CD4-positive, alpha-beta T cell treated with Interleukin-12 subunit alpha and Interleukin-12 subunit beta, for 1 hour (primary cell): ENCODE measurements at places on chromosomes 2 and 18.

- DNase-seq, result no peak
Observed at GRCh38 chr18:24300703-24301102, 96.9 kb downstream of the OSBPL1A start.

DNA sequence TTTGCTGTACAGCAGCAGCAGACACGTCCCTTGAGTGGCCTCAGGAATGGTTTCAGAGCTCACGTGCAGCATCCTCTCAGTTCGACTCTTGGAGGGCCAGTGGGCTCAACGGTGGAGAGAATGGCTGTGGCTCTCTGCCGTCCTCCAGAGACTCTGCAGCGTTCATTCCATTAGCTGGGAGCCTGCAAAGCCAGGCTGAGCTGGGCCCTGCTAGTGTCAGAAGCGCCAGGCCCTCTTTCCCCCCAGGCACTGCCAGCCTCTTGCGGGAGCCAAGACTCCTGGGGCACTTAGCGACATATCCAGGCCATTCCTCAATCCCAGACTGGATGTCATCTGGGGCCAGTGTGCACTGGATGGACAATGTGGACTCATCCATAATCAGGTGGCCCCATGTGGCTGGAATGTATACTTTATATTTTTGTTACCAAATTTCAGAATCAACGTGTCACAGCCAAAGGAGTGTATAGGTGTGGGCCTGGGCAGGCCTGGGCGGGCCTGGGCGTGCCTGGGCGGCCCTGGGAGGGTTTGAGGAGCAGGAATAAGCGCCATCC lies 125.1 kb upstream of the EPAS1 start:
- DNase-seq, result no peak

DNA sequence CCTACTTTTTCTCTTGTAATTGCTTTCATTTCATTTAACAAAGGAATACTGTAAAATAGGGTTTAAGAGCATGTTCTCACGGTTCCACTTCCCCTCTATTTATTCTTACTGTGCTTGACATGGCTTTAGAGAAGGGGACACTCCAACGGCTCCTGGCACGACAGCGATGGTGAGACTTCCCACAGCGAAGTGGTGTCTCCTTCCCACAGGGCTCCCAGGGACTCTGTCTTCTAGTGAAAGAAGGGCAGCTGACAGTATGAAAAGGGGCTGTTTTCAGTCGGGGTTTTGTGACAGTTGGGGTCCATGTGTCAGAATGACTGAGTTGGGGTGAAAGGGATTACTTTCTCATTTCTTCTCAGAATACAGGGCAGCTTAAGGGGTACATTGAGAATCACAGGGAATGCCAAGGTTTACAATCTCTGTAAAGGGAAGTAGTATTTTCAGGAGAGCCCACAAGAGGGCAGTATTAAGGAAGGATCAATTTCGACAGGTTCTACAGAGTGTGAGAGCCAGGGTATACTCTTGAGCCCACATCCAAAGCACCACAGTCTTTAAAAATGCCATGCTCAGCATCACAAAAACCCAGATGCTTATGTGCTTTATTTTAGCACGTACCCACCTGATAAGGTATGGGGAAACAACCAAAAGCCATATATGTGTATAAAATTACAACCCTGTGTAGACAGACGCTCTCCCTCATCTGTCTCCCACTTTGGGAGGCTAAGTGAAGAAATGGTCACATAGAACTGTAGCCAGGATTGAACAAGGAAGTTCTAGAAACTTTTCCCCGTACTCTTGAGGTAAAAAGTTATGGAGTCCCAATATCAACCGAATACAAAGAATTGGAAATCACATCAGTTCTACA lies 31.3 kb upstream of the RAPGEF4 start:
- no peak for DNase-seq

- DNase-seq, result no peak
Observed at GRCh38 chr2:26395394-26395793, 6.3 kb upstream of the DRC1 start.

GRCh38 chr2:32743480-32744236 lies 115.8 kb downstream of the TTC27 start:
- DNase-seq, result no peak

- DNase-seq, result no peak
Observed at GRCh38 chr18:8835521-8835953, 130.2 kb downstream of the MTCL1 start.

- DNase-seq, result no peak
Observed at GRCh38 chr2:28354920-28355520, 37.6 kb upstream of the FOSL2 start.

DNA sequence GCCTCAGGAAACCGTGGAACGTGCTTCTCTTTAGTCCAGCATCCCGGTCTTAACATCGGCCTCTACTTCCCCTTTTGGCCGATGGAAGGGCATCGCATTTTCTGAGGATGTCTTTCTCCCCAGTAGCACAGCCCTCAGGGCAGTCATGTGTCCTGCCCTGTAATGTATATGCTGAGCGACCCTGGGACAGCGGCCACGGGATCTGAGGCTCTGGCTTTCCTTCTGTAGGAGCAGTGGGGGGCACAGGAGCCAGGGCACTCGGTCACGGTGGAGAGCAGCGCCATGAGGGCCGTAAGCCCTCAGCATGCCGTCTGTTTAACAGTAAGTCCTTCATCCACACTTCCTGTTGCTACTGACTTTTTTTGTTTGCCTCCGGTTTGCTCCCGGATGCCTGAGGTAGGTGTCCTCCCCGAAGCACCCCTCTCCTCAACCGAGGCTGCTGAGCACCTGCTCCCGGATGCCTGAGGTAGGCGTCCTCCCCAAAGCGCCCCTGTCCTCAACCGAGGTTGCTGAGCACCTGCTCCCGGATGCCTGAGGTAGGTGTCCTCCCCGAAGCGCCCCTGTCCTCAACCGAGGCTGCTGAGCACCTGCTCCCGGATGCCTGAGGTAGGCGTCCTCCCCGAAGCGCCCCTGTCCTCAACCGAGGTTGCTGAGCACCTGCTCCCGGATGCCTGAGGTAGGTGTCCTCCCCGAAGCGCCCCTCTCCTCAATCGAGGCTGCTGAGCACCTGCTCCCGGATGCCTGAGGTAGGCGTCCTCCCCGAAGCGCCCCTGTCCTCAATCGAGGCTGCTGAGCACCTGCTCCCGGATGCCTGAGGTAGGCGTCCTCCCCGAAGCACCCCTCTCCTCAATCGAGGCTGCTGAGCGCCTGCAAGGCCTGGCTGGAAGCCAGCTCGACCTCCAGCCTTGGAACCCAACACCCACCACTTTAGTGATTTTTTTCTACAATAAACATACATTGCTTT lies 169.3 kb downstream of the HDAC4 start:
- no peak for DNase-seq
